Progenitor cell of endocrine pancreas (in vitro differentiated cells): ENCODE measurements at places on chromosomes 1 and 21.

DNA sequence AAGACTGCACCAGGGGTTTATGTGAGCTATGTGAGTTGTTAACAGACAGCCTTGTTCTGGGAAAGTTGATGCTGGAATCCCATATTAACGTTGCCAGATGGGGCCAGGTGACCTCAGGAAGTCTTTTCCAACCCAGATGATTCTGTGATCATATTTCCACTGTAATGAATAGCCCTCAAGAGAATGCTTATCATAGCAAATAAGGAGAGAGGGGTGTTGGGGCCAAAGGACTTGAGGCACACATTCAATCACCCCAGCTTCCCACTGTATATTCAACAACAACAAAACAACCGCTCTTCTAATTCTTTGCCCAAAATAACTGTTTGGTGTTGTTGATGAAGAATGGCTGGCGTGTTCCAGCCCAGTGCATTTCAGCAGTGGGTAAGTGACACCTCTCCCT is 14.1 kb downstream of the ZNF697 start:
- DNase-seq: no peak
- peaks cover 4% of the 10 kb centered on the region for H3K36me3 ChIP-seq
- H3K27ac ChIP-seq: peak overlapping the region; percentile 19
- peaks cover 30% of the 10 kb centered on the region for H3K4me1 ChIP-seq
- no peak overlapping the region for H3K4me3 ChIP-seq

DNA sequence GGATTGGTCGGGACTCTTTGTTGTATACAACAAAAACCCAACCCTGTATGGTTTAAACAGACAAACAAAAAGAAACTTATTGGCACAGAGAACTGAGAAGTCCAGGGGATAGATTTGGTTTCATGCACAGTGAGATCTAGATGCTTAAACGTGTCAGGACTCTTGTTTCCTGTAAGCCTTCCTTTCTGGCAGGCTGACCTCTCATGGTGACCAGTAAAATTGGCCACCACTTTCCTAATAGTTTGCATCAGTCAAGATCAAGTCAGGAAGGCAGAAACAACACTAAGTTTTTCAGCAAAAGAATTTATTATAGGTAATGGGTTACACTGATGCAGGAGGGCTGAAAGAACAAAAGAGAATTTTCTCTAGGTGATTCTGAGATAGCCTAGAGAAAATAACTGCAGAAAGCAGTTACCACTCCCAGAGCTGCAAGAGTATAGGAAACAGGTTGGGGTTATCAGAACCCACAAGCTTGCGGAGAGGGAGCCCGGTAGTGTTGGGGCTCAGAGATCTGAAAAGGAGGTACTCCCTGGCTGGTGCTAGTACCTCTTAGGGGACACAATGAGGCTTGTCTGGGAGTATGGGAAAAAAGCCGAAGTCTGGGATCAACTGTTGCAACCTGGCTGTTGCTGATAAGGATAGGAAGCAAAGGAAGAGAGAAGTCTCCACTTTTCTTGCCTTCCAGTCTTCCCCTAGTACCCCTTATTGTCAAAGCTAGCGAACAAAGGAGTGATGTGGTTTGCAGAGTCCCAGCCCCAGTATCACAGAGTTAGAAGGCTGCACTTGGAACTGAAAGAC is 21.4 kb downstream of the CITED4 start:
- DNase-seq: no peak
- no peak overlapping the region for H3K4me3 ChIP-seq
- H3K4me1 ChIP-seq: peaks cover 2% of the 10 kb centered on the region
- no peaks in the 10 kb centered on the region for H3K27me3 ChIP-seq

DNA sequence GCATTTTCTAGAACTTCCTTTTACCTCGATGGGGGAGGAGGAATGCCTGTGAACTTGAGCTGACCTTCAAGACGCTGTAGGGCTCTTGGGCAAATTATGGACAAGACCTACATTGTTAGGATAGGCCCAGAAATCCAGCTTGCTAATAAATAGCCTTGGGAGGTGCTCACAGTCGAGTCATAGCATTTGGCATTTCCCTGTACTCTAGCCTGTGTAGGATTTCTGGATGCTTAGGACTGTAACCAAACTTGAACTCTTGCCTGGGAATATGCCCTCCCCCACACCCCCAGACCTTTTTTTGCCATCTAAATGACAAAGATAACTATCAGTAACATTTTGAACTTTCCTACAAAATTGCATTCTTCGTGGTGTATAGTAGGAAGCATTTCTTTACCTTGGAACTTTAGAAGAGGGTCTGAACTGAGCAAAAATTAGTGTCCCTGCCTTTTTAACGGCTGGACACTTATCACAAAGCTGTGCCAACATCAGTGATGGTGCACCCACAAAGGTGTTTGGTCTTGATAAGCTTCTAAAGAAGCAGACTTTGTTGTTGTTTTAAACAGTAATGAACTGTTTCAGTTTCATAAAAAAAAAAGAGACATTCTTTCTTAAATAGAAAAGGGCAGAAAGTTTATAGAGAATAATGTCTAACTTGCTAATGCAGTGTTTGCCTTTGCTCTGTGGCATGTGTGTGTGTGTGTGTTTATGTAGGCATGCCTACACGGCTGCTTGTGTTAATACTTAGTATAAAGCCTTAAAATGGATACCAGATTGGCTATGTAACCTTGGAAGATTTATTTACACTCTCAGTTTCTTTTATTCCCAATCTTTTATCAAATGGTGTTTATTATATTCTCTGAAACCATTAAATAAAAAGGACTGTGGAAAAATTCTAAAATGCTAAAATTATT is 88.2 kb downstream of the NFIA start:
- peaks cover 60% of the 10 kb centered on the region for H3K27me3 ChIP-seq
- H3K36me3 ChIP-seq: no peaks in the 10 kb centered on the region
- peaks cover 12% of the 10 kb centered on the region for H3K4me1 ChIP-seq
- H3K4me3 ChIP-seq: no peak overlapping the region

GRCh38 chr1:212219679-212220463 is 65.3 kb upstream of the PPP2R5A start:
- no peak overlapping the region for H3K4me3 ChIP-seq
- H3K27ac ChIP-seq: peak overlapping the region; percentile 8
- H3K36me3 ChIP-seq: no peaks in the 10 kb centered on the region
- no peak for DNase-seq
- peaks cover 17% of the 10 kb centered on the region for H3K4me1 ChIP-seq

- no peaks in the 10 kb centered on the region for H3K36me3 ChIP-seq
- peak overlapping the region; percentile 73 for H3K4me3 ChIP-seq
- H3K4me1 ChIP-seq: peaks cover 9% of the 10 kb centered on the region
- H3K27me3 ChIP-seq: peaks cover 17% of the 10 kb centered on the region
- no peak for DNase-seq
Measured at GRCh38 chr21:43717967-43718871, 710 bp upstream of the PDXK start.

DNA sequence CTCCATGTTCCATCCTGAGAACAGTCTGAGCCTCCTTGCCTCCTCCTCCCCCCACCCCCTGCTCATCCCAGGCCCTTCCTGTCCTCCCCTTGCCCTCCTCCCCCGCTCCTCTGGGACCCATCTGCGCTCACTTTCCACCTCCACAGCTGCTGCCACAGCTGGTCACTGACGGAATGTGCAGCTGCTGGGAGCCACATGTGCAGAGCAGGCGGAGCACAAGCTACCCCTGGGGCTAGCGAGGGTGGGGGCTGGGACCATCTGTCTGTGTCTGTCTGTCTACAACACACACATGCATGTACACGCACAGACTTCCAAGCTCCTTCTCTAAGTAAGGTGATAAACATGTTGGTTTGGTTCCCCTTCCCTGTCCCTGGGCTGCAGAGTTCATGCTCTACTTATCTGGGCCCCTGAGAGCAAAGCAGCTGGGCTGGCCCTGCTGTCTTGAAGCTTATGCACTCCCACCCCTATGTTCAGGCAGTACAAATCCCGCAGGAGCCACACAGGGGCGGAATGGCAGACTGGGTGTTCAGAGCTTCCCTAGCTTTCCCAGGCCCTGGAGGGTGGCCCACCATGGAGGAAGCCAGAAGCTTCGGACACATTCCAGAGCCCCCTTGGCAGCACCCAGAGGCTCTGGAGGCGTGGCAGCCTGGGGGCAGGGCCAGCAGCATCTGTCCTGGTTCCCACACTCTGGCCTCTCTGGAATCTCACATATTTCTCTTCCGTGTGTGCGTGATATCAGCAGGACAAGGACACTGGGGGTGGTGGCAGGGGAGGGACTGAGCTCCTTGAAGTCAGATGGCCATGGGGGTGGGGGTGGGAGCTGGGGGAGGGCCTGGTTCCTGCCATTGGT is 7.0 kb upstream of the HEYL start:
- DNase-seq: peak; percentile 42
- peaks cover 27% of the 10 kb centered on the region for H3K27me3 ChIP-seq
- H3K36me3 ChIP-seq: no peaks in the 10 kb centered on the region
- peaks cover 8% of the 10 kb centered on the region for H3K4me1 ChIP-seq
- no peak overlapping the region for H3K4me3 ChIP-seq
- H3K27ac ChIP-seq: peak overlapping the region; percentile 94

GRCh38 chr1:42963378-42964043 is 4.8 kb upstream of the SLC2A1 start:
- peaks cover 32% of the 10 kb centered on the region for H3K4me1 ChIP-seq
- peaks cover 59% of the 10 kb centered on the region for H3K27me3 ChIP-seq
- H3K27ac ChIP-seq: peak overlapping the region; percentile 87

- no peak for DNase-seq
- H3K27ac ChIP-seq: no peak overlapping the region
- peaks cover 2% of the 10 kb centered on the region for H3K36me3 ChIP-seq
- H3K4me3 ChIP-seq: no peak overlapping the region
Measured at GRCh38 chr1:184118046-184118445, 66.5 kb downstream of the TSEN15 start.

DNA sequence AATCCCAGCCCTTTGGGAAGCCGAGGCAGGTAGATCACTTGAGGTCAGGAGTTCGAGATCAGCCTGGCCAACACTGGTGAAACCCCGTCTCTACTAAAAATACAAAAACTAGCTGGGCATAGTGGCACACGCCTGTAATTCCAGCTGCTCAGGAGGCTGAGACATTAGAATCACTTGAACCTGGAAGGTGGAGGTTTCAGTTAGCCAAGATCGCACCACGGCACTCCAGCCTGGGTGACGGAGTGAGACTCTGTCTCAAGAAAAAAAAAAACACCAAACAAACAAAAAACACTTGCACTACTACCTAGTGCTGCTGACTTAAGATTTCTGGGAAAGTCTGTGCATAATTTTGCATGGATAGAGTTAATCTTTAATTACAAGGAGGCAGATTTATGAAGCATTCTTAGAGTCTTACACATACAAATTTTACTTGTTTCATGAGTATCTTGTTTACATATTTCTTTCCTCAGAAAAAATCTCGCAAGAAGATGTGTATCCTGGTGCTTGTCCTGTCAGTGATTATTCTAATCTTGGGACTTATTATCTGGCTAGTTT is 8.7 kb upstream of the PPP1R8 start:
- H3K4me3 ChIP-seq: no peak overlapping the region
- no peaks in the 10 kb centered on the region for H3K27me3 ChIP-seq
- peaks cover 15% of the 10 kb centered on the region for H3K36me3 ChIP-seq
- peaks cover 11% of the 10 kb centered on the region for H3K4me1 ChIP-seq
- H3K27ac ChIP-seq: no peak overlapping the region

DNA sequence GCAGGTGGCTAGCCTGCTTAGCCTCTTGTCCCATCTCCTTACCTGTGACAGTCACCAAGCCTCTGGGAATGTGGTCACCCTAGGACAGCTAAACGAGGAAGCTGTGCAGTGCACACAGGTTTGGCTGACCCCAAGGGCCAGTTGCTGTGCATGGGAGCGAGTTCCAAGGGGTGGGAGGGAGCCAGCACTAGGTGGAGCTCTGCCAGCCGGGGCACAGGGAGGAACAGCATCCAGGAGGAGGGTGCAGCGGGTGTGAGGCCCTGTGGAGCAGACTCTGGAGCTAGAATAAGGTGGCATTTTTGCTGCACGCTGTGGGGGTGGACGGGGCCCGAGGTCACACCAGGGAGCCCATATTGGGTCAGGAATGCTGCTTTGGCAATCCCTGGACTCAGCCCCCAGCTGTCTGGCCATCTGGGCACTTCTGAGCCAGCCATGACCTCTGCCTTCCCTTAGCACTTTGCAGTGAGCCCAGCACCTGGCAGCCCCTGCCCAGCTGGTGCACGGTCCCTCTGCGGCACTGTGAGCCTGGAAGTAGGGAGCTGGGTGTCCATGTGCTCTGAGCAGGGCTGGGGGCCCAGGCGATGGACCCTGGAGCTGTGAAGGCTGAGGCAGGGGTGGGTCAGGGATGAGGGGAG is 8.7 kb downstream of the PDXK start:
- peaks cover 11% of the 10 kb centered on the region for H3K4me1 ChIP-seq
- H3K27ac ChIP-seq: peak overlapping the region; percentile 67
- no peaks in the 10 kb centered on the region for H3K36me3 ChIP-seq
- no peaks in the 10 kb centered on the region for H3K27me3 ChIP-seq

DNA sequence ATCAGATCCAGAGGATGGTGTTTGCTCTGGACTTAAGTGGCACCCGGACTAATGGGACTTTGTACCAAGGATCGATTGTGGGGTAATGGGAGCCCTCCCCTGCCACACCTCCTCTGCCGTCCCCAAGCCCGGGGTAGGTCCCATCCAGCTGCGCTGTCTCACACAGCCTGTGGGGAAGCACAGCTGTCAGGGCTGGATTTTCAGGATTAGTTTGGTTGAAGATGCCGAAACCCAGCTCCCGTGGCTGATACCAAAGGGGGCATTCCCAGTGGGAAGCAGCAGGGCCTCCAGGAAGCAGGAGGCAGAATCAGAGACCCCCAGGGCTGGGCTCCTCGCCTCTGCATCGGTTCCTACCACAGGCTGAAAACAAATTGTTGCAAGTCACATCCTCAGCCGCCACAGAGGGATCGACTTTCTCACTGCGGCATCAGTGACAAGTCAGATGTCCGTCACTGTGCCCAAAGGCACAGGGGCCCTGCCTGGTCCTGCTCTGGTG is 59.7 kb downstream of the MATN1 start:
- peak overlapping the region; percentile 67 for H3K27ac ChIP-seq
- peaks cover 23% of the 10 kb centered on the region for H3K4me1 ChIP-seq
- no peaks in the 10 kb centered on the region for H3K36me3 ChIP-seq
- DNase-seq: no peak

DNA sequence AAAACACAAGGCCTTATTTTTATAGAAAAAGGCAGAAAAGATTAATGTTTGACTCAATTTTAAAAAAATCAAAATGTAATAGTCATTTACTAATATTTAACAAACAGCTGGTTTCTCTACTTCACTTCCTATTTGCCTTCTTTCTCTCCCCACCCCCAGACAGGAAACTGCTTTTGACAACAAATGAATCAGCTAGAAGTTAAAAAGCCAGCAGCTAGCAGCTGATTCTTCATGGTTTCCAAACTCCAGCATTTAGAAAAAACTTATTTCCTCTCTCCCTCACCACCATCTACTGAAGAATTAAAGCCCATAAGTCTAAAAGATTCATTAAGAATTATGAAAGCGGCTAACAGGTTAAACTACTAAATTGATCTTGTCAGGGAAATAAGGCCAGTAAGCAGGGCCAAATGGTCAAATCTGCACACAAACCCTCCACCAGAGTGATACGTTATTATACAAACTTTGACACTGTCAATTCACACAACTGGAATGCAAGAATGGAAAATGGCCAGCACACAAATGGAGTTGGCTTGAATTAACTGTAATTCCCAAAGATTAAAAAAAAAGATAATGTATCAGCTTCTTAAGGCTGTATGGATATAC is 4.0 kb downstream of the WDR26 start:
- no peaks in the 10 kb centered on the region for H3K27me3 ChIP-seq
- DNase-seq: no peak
- peaks cover 32% of the 10 kb centered on the region for H3K4me1 ChIP-seq
- peak overlapping the region; percentile 20 for H3K4me3 ChIP-seq
- peak overlapping the region; percentile 32 for H3K27ac ChIP-seq

GRCh38 chr1:229561141-229561540 is 2.6 kb upstream of the ABCB10 start:
- no peak for DNase-seq
- H3K27ac ChIP-seq: no peak overlapping the region
- peaks cover 9% of the 10 kb centered on the region for H3K27me3 ChIP-seq
- H3K4me1 ChIP-seq: peaks cover 14% of the 10 kb centered on the region
- H3K4me3 ChIP-seq: no peak overlapping the region
